ENCODE measurements at places on chromosomes 12 and 14.

DNA sequence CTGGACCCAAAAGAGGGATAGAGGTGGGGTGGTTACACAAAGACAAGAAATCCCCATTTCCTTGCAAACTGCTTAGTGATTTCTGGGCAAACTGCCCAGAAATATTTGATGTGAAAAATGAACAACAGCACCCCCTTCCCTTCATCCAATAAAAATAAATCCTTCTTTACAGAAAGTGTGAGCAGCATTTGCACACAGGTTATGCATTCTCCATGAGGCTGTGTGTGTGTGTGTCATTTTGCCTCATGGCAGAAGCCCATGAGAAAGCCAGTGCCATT lies 17.2 kb upstream of the NRXN3 start:
- DNase-seq, result no peak

DNA sequence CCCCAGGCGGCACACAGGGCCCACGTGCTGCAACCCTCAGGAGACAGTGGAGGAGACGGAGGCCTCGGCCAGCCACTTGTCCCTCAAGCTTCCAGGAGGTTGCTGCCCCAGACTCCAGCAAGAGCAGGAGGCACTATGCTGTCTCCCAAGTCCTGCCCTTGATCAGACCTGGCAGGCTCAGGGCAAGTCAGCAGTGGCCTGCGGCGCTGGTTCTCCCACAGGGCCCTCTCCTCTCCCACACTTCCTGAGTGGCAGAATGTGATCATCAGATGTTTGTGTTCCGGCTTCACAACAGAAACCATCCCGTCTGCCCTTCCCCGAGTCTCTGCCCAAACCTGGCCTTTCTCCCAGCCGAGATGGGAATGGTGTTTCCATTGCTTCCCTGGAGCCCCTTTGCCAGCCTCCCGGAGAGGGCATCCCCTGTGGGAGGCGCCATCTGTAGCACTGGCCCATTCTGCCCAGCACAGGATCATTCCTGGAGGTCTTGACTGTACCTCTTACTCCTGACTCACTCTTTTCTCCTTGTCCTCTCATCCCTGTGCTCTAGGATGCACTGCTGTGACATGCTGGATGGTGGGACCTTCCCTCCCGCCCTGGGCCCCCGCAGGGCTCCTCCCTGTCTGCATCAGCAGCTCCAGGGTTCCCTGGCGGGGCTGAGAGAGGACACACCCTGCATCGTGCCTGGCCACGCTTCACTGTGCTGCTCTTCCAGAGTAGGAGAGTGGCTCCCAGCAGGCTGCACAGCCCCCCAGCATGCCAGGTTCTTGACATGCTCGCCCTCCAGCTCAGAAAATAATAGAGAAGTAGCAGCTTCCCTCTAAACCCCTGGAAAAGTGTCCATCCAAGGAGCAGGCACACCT lies 114.7 kb upstream of the FKBP4 start:
- no peak for DNase-seq

DNA sequence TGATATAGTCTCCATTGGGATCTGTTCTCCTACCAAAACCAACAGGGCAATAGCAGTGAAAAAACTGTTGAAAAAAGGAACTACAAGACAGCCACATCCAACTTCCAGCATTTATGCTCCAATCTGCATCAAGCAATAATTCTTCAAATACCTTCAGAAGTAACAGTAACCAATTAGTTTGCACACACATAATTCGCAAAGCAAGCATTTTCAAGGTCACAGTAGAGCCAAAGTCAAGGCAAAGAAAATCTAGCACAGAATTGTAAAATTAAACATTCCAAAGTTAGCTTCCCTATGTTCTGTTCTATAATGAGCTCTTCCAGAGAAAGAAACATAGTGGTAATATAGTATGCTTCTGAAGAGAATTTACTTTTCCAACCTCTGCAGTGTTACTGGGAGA lies 11.0 kb upstream of the MTERF2 start:
- DNase-seq, result no peak

DNA sequence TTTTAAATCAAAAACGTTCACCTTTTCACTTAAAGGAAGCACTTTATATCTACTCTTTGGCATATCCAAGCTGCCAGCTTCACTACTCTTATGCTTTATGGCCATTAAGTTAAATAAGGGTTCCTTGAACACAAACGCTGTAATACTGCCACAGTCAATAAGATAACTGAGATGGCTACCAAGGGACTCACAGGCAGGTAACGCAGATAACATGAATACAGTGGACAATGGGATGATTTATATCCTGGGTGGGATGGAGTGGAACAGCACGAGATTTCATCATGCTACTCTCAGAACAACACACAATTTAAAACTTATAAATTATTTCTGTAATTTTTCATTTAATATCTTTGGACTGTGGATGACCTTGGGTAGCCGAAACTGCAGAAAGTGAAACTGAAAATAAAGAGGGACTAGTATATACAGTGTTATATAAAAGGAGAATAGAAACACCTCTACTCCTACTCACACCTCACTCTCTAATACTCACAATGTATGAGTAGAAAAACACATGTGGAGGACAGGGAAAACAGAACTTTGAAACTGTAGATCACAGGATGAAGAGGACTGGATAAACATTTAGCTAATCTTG lies 367.3 kb downstream of the C12orf50 start:
- no peak for DNase-seq

- DNase-seq, result no peak
Observed at GRCh38 chr12:56020423-56021184, at the start of gene IKZF4. Gene IKZF4 (plus strand): TSS chr12:56021043. CDS start chr12:56021494, 451 bp downstream.

DNA sequence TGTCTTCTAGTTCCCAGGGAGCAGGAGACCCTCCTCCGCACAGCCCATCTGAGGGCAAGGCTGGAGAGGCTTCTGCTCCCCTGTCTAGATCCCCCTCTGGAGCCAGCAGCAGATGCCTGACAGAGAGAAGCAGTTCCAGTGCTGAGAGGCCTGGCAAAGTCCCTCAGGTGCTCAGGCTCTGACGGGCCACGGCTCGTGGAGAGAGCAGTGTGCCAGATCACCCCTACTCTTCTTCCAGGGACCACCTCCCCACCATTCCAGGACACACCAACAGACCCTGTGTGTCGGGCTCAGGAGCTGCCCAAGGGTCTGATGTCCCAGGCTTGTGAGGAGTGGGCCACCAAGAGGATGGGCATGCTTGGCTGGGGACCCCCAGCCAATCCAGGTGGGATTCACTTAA lies 22.5 kb upstream of the C14orf180 start:
- no peak for DNase-seq

DNA sequence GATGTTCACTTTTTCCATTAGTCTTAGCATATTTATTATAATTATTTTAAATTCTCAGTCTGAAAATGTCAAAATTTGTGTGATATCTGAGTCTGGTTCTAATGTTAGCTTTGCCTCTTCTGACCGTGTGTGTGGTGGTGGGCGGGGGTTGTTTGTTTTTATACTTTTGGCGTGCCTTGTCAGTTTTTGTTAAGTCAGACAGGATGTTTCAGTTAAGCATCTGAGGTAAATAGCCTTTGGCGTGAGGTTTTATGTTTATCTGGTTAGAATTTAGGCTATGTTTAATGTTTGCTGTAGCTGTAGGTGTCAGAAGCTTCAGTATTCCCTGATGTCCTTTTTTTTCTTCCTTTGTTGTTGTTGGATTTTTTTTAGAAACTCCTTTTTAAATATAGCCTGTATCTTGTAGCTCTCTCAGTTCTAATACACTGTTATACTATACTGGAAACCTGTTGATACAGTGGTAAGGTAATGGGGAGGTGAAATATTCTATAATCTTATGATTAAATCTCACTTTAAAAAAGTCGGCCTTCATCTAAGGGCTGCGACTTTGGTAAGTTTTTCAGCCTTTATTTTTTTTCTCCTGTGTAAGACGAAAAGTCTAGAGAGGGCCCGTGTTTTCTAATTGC lies 111.6 kb downstream of the SCAF11 start:
- no peak for DNase-seq

GRCh38 chr14:94021416-94022157 lies 4.6 kb upstream of the OTUB2 start:
- no peak for DNase-seq
